ENCODE measurements at places on chromosomes 3 and 15. TPM values are rescaled to one million over a fixed set of nuclear protein-coding genes. Genes with fewer than 3 reads are reported as not detected.

- no peak for DNase-seq
- H3K36me3 ChIP-seq = no peaks in the 10 kb centered on the region
- H3K27ac ChIP-seq = no peak overlapping the region
- no peak overlapping the region for H3K4me3 ChIP-seq
- H3K4me1 ChIP-seq = no peaks in the 10 kb centered on the region
Measured at GRCh38 chr3:87856126-87856525, 202.7 kb downstream of the CGGBP1 start.

GHSR gene
- not detected for total RNA-seq

GRCh38 chr3:133871368-133872090 is 24.2 kb downstream of the RAB6B start:
- H3K4me3 ChIP-seq = no peak overlapping the region
- H3K4me1 ChIP-seq = peaks cover 8% of the 10 kb centered on the region
- no peak for DNase-seq
- no peaks in the 10 kb centered on the region for H3K27me3 ChIP-seq

COL6A6 gene
- total RNA-seq = 6.3 TPM

DNA sequence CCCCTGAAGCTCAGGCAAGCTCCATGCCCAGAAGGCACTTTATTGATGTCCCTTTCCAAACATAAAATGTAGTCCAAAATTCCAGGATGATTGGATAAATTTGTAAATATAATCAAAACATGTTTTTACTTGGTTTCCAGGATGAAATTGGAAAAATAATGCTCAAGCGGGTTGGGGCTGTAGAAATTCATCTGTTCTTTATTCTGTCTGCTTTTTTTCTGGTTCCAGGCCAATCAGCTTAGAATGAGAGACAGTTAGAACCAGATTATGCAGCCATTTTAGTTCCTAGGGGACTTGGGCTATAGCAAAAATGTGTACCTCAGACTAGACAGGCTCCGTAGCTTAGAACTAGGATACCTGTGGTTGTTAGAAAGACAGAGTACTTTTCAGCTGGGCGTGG is 450.8 kb downstream of the MCTP2 start:
- H3K27ac ChIP-seq = no peak overlapping the region
- H3K4me3 ChIP-seq = no peak overlapping the region
- peaks cover 13% of the 10 kb centered on the region for H3K27me3 ChIP-seq
- no peak for DNase-seq
- H3K36me3 ChIP-seq = peaks cover 4% of the 10 kb centered on the region
- H3K4me1 ChIP-seq = no peaks in the 10 kb centered on the region

- H3K27me3 ChIP-seq = peaks cover 24% of the 10 kb centered on the region
- H3K36me3 ChIP-seq = no peaks in the 10 kb centered on the region
- DNase-seq = peak; percentile 51
- peak overlapping the region; percentile 89 for H3K4me3 ChIP-seq
- peak overlapping the region; percentile 84 for H3K27ac ChIP-seq
Measured at GRCh38 chr15:52180196-52180835, 10.9 kb downstream of the GNB5 start.

DNA sequence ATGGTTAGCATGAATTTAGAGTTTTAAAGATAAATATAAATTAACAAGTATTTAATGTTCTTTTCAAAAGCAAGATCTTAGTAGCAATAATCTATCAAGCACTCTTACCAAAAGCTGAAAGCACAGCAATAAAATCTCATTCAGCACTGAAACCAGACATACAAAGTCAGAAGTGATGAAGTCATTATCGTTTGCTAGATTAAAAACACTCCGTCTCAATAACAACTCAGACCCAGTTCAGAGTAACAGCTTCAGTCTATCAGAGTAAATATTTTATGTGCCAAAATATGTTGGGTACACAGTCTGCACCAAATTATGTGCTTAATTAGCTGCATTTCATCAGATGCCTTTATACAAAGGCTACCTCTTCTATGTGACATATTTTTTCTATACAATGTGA is 41.6 kb downstream of the CPA3 start:
- H3K27me3 ChIP-seq = peaks cover 3% of the 10 kb centered on the region
- H3K36me3 ChIP-seq = no peaks in the 10 kb centered on the region
- H3K4me1 ChIP-seq = no peaks in the 10 kb centered on the region
- H3K27ac ChIP-seq = no peak overlapping the region
- no peak for DNase-seq
- H3K4me3 ChIP-seq = no peak overlapping the region

GRAMD1C gene
- total RNA-seq = 7.3 TPM

- no peak for DNase-seq
- peaks cover 2% of the 10 kb centered on the region for H3K36me3 ChIP-seq
- H3K27me3 ChIP-seq = no peaks in the 10 kb centered on the region
- no peak overlapping the region for H3K27ac ChIP-seq
- H3K4me1 ChIP-seq = peaks cover 41% of the 10 kb centered on the region
- H3K4me3 ChIP-seq = no peak overlapping the region
Measured at GRCh38 chr3:195107593-195107992, 163.4 kb downstream of the XXYLT1 start.

DNA sequence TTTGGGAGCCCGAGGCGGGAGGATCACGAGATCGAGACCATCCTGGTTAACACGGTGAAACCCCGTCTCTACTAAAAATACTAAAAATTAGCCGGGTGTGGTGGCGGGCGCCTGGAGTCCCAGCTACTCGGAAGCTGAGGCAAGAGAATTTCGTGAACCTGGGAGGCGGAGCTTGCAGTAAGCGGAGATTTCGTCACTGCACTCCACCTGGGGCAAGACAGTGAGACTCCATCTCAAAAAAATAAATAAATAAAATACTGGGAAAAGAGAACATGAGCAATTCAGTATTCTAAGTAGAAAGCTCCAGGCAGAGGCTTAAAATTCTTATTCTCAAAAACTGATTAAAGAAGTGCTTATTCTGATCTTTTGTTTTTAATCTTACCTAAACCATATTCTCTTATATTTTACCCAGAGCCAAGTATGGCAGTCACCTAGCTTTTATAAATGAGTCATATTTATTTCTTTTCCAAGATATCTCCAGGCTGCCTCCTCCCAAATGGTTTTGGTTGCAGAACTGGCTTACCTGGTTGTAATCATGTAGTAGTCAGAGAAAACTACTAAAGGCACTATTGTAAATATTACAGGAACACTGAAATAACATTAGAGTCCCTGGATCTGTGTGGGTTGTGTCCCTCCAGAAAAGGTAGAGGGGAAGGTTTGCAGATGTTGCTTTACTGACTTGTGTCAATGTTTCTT is 45.8 kb upstream of the DYNC1LI1 start:
- H3K4me3 ChIP-seq = no peak overlapping the region
- no peaks in the 10 kb centered on the region for H3K27me3 ChIP-seq
- no peaks in the 10 kb centered on the region for H3K36me3 ChIP-seq
- no peak for DNase-seq
- H3K27ac ChIP-seq = no peak overlapping the region

PPARG gene
- total RNA-seq = 21.5 TPM

DNA sequence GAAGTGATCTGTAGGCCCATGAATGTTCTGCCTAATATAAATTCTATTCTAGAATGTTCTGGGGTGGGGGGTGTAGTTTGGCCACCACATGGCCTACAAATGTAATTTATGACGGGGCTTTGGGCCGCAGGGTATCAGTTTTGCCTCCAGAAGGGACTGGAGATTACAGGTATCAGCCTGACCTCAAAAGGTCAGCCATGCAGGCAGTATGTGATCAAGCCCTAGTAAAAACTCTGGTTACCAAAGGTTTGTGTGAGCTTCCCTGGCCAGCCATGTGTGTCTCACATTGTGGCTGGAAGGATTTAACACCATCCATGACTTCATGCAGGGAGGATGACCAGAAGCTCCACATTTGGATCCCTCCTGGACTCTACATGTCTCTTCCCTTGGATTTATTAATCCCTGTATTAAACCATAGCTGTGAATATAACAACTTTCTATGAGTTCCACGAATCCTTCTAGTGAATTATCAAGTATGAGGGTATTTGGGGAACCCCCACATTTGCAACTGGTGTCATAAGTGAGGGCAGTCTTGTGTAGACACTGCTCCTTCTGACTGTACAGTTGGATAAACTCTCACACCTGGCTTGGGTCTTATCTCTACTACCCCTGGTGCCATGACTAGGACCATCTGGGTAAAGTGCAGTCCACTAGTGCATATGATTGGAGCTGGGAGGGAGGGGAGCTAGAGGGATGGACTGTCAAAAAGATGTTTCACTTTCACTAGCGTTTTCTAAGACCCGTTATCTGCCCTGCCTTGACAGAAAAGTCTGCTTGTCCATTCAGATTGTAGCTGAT is 50.0 kb upstream of the RFX7 start:
- no peaks in the 10 kb centered on the region for H3K27me3 ChIP-seq
- no peak for DNase-seq
- no peak overlapping the region for H3K4me3 ChIP-seq
- H3K4me1 ChIP-seq = no peaks in the 10 kb centered on the region

GRCh38 chr3:10373686-10374261 is 52.9 kb upstream of the SEC13 start:
- peaks cover 24% of the 10 kb centered on the region for H3K27me3 ChIP-seq
- no peak for DNase-seq
- H3K27ac ChIP-seq = no peak overlapping the region
- H3K4me3 ChIP-seq = no peak overlapping the region

DNA sequence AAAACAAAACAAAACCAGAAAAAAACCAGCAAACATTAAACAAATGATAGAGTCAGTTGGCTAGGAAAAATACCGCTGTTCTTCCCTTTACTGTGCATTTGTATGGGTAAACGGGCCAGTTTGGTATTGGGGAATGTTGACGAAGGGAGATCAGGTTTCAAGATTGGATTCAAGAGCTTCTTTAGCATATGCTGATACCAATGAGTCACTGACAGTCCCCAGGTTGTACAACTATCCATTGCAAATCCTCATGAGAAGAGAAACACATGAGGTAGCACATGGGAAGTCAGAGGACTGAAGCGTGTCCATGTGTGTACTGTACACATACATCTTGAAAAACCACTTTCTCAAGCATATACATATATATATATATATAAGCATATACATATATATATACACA is 25.6 kb downstream of the TIGIT start:
- H3K27me3 ChIP-seq = no peaks in the 10 kb centered on the region
- no peak overlapping the region for H3K27ac ChIP-seq
- no peaks in the 10 kb centered on the region for H3K36me3 ChIP-seq
- no peak for DNase-seq
- peaks cover 9% of the 10 kb centered on the region for H3K4me1 ChIP-seq

GRCh38 chr15:28110481-28110881 is 11.4 kb upstream of the OCA2 start:
- H3K4me3 ChIP-seq = no peak overlapping the region
- no peak overlapping the region for H3K27ac ChIP-seq
- H3K36me3 ChIP-seq = peaks cover 27% of the 10 kb centered on the region
- peaks cover 16% of the 10 kb centered on the region for H3K27me3 ChIP-seq
- no peak for DNase-seq

GRCh38 chr3:99479768-99480167 is 158.6 kb upstream of the COL8A1 start:
- peaks cover 2% of the 10 kb centered on the region for H3K27me3 ChIP-seq
- no peak overlapping the region for H3K4me3 ChIP-seq
- H3K4me1 ChIP-seq = no peaks in the 10 kb centered on the region
- DNase-seq = no peak
- H3K36me3 ChIP-seq = no peaks in the 10 kb centered on the region

ITIH3 gene
- total RNA-seq = 0.97 TPM

GRCh38 chr15:74983725-74984231 is 11.6 kb upstream of the SCAMP5 start:
- no peaks in the 10 kb centered on the region for H3K36me3 ChIP-seq
- DNase-seq = no peak
- peaks cover 45% of the 10 kb centered on the region for H3K27me3 ChIP-seq
- H3K4me1 ChIP-seq = no peaks in the 10 kb centered on the region

DNA sequence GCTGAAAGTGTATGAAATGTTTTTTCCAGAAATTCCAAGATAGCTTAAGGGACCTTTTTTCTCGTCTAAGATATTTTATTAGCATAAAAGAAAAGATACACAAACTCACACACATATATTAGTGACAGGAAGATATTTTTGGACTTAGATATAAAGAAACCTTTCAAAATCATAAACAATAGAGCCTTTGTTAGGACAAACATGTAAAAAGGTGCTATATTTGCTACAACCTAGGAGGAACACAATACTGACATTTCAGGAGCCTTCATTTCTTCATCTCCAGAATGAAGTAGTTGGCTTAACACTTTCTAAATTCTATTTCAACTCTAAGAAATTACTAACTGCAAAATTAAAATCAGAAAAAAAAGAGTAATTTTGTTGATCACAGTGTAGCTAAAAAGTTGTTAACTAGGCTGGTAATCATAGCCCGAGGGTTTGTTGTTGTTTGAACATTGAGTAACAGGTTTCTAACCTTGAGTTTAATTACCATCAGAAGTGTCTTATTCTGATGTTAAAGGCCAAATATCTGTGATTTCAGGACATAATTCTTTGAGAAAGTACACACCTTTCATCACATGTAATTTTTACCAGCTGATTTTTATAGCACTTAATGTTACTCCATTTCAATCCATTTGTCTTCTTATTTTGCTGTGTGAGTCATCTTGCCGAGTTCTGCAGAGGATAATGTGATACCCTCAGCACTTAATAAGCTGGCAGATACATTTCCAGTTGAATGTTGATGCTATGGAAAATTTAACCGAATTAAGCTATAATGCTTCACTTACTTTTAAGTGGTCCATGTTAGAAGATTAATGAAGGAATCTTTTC is 97.3 kb downstream of the MBNL1 start:
- H3K27ac ChIP-seq = no peak overlapping the region
- H3K27me3 ChIP-seq = no peaks in the 10 kb centered on the region
- H3K4me1 ChIP-seq = peaks cover 17% of the 10 kb centered on the region
- H3K36me3 ChIP-seq = peaks cover 31% of the 10 kb centered on the region
- H3K4me3 ChIP-seq = no peak overlapping the region

GRCh38 chr3:71356265-71356664 is 227.3 kb downstream of the FOXP1 start:
- no peaks in the 10 kb centered on the region for H3K27me3 ChIP-seq
- DNase-seq = no peak
- peaks cover 19% of the 10 kb centered on the region for H3K36me3 ChIP-seq
- H3K4me1 ChIP-seq = peaks cover 6% of the 10 kb centered on the region
- H3K27ac ChIP-seq = no peak overlapping the region

CPNE9 gene
- 0.59 TPM for total RNA-seq

DNA sequence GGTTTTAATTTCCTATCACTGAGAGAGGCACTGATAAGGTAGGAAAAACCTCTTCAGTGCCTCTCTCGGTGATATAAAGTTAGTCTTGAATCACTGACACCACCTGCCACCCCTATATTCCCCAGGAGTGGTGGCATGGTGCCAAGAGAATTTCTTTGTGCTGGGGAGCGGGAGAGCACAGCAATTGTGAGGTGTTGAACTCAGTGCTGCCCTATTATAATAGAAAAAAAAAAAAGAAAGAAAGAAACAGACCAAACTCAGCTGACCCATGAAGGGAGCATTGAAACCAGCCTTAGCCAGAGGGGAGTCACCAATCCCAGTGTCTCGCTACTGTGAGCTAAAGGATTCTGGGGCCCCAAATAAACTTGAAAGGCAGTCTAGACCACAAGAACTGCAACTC is 201.4 kb upstream of the STT3B start:
- no peak overlapping the region for H3K4me3 ChIP-seq
- H3K4me1 ChIP-seq = no peaks in the 10 kb centered on the region
- H3K27me3 ChIP-seq = no peaks in the 10 kb centered on the region

GASK1A gene
- total RNA-seq = 0.36 TPM

GRCh38 chr15:69762373-69763148 is 309.9 kb downstream of the RPLP1 start:
- H3K36me3 ChIP-seq = no peaks in the 10 kb centered on the region
- H3K27me3 ChIP-seq = peaks cover 37% of the 10 kb centered on the region
- no peak for DNase-seq
- no peak overlapping the region for H3K27ac ChIP-seq
- H3K4me3 ChIP-seq = no peak overlapping the region
- H3K4me1 ChIP-seq = peaks cover 11% of the 10 kb centered on the region

Measured in type B pancreatic cell (in vitro differentiated cells).